ENCODE measurements at places on chromosomes 3 and 15. TPM values are rescaled to one million over a fixed set of nuclear protein-coding genes. Genes with fewer than 3 reads are reported as not detected.

Gene MYD88
- 43.9 TPM for polyA plus RNA-seq

Gene CELF6
- 3.5 TPM for polyA plus RNA-seq

DNA sequence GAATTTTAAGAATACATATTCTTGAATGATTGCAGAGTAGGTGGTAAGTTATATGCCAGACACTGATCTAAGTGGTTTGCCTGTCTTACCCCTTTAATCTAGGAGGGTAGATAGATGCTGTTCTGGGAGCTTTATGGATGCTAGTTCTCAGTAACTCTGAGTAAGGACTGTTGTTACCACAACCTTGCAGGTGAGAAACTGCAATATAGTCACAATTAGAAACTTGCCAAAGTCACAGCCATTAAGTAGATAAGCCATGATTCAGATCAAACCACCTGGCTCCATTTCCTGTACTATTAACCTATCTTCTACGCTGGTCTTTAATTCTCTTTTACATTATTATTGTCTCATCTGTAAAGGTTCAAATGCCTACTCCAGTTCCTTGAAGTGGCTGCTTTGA is 46.8 kb downstream of the UBE2E2 start:
- DNase-seq = no peak

DNA sequence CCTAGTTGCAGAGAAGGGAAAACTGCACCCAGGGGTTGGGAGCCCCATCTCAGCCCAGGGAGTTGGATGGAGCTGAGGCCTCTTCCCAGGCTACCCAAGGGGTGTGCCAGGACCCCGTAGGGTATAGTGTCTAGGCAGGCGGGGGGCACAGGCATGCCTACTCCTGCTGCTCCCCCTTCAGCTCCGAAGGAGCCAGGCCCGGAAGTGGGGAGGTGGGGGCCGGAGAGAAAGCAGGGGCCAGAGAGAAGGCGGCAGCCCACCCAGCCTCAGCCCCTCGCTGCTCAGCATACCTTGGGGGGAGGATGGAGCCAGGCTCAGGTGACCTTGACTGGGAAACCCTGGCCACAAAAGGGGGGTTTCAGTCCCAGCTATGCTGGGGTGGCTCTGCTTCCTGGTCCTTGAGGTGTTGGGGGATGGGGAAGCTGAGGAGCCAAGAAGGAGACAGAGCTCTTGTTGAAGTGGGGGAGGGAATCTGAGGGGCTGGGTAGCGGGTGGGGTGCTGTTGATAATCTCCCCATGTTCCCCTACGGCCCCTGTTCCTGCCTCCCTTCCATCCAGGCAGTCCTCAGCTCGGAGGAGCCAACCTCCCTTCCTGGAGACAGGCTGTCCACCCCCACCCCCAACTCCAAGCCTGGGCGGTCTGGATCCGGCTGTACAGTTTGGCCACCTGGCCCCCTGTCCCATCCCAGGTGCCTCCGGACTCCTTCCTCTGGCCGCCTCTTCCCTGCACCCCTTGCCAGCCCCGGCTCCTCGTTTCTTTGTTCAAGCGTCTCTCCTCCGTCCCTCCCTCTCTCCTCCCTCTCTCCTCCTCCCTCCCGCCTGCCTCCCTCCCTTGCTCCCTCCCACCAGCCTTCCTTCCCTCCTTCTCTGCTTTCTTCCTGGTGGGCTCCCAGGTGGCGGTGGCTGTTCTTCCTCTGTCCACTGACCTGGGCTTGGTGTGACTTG is 1.7 kb downstream of the SEMA3F start:
- no peak for DNase-seq

DNA sequence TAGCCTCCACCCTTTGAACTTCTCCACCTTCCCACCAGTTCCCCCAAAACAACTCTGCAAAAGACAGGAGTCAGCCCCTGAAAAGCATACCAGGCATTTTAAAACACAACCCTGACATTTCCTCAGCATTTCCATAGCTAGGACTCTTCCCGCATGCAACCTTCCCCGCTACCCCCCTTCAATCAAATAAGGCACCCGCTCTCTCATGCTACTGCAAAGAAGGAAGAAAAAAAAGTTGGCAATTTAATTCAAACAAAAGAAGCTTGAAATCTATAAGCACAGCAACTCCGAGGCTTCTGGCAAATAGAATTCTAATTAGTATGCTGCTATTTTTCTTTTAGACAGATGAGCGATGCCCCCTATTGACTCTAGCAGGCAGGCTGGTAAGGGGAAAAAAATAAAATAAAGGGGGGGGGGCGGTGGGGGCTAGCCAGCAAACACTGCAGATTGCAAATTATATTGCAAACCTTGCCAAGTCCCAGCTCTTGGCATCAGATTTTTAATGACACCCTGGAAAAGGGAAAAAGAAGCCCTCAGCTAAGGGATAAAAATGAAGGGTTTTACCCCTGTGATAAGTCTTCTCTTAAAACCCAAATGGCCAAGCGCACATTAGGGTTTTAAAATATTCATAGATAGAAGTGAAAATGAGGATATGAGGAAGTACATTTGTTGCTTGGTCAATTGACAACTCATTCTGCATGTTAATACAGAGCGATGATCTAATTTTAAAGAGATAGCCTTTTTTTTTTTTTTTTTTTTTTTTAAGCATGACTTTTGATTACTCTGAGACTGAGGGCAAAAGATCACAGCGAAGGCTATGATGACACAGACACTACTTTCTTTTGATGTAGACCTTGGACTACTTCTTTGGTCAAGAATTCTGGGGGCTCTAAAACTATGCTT is 255.2 kb downstream of the NR2F2 start:
- peak; percentile 6 for DNase-seq

- DNase-seq = no peak
Measured at GRCh38 chr3:170528726-170529125, 57.1 kb downstream of the SLC7A14 start.

Data from right lung (tissue), 10 donors.